ENCODE measurements at places on chromosomes 16 and 17.

DNA sequence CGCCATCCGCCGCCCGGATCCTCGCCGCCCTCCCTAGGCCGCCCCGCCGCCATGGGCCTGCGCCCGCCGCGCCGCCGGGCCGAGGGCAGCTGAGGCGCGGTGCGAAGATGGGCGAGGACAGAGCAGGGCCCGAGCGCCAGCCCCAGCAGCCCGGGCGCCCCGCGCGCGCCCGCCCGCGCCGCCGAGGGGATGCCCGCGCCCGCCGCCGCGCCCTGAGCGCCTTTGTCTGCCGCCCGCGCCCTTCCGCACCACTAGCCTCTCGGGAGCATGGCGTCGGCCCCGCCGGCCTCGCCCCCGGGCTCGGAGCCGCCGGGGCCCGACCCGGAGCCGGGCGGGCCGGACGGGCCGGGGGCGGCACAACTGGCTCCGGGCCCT is 278 bp downstream of the RAB11FIP3 start:
- no peak for DNase-seq

DNA sequence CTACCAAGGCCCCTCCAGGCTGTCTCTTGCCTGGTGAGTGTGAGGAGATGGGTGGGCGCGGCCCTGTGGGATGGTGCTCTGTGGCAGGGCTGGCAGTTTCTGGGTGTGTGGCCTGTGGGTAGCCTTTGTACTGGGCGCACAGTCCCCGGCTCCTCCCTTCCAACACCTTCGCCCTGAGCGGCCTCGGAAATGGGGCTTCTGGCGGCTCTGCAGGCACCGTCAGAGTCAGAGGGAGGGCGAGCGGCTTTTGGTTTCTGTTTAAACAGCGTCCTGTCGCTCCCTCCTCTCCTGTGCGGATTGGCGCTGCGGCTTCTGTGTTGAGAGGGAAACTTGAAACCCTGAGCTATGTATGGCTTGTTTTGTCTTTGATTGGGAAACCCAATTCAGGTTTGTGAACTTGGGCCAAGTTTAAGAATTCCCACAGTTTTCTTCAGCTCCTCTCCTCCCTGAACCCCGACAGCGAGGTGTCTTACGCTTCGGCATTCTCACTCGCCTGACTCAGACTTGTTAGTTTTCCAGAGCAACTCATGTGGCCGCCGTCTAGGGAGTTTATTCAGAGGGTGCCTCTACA is 8.3 kb upstream of the ZNF750 start:
- no peak for DNase-seq

DNA sequence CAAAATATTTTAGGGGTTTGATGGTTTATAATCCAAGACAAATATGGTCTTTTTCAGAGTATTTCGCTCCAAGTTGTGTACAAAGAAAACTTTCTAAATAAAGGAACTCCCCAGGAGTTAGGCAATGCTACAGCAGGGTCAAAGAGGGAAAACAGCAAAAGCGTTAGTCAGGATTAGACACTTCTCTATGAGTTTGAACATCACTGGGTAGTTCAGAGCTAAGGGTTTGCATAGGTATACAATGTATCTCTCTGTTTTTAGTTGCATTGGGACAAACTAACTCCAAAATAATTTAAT is 34.8 kb downstream of the FAM20A start:
- peak; percentile 11 for DNase-seq

DNA sequence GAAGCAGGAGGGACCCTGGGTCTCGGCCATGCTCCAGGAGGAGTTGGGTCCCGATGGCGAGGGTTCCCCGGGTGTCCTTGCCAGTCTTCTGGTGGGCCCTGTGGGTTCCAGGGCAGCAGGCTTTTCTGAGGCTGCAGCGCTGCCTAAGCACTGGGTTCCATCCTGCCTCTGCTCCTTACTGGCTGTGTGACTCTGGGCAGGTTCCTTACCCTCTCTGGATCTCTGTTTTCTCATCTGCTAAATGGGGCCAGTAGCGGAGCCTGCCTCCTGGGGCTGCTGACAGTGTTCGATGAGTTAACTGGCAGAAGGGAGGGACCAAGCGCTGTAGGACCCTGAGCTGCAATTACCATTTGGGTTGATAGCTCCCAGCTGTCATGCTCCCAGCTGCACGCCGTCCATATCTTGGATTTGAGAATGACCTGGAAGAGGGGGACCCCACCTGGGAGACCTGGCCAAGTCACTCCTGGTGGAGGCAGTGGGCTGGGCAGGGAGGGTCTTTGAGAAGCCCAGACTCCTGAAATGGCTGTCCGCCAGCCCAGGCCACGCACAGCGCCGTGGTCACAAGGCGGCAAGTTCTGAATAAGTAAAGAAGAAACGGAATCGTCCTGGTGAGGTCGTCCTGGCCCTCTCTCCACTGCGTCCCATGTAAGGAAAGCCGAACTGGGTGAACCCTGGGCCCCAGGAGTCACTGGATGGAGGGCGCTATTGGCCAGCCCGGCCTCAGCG is 47.2 kb upstream of the GSE1 start:
- no peak for DNase-seq

- no peak for DNase-seq
Observed at GRCh38 chr17:27226611-27227230, 67.2 kb upstream of the WSB1 start.

- DNase-seq, result no peak
Observed at GRCh38 chr17:46811978-46812583, 6.4 kb downstream of the WNT3 start.

DNA sequence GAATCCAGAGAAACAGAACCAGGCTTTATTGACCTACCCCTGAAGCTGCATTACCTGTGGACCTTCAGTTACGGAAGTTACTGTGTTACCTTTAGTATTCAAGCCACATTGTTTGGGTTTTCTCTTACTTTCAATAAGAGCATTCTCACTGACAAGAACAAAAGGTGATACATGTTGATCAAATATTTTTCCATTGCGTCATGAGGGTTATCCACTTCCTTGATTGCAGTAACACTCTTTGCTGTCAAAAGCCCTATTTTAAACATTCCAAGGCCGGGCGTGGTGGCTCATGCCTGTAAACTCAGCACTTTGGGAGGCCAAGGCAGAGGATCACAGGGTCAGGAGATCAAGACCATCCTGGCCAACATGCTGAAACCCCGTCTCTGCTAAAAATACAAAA is 28.6 kb upstream of the PAFAH1B1 start:
- no peak for DNase-seq

- DNase-seq, result peak; percentile 82
Observed at GRCh38 chr17:65181237-65182061, 44.3 kb downstream of the RGS9 start.

DNA sequence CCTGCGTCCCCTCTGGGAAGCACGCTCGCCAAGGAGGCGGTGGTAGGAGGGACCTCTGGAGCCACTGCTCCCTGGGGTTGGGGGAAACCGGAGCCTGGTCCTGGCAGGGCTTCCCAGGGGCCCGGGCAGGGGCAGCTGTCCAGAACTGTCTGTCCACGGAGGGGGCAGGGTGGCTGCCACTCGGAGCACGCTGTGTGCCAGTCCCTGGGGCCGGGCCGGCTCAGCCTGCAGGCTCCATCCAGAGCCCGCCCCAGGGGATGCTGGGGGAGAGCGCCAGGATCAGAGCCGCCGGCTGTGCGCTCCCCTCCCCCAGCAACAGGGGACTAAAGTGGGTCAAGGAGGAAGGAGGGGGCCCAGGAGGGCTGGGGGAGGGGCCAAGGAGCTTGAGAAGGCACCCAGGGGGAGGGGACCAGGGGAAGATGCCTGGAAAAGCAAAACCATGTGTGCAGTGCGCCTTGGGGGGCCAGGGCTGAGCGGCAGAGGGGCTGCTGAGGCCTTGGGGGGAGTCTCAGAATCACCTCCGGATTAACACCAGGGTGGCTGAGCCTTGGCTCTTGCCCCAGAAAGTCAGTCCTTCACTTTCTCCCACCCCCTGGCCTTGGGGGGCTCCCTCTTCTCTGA is 21.3 kb downstream of the ZNF423 start:
- DNase-seq, result no peak

- no peak for DNase-seq
Observed at GRCh38 chr17:4004517-4005295, 40.5 kb upstream of the ATP2A3 start.

- DNase-seq, result no peak
Observed at GRCh38 chr16:73572135-73572828, 524.4 kb upstream of the ZFHX3 start.

- no peak for DNase-seq
Observed at GRCh38 chr17:896953-897661, 82.5 kb downstream of the NXN start.

GRCh38 chr16:13307851-13308250 is 406.5 kb downstream of the SHISA9 start:
- no peak for DNase-seq

GRCh38 chr17:51746421-51746820 is 412.1 kb downstream of the CA10 start:
- DNase-seq, result no peak

DNA sequence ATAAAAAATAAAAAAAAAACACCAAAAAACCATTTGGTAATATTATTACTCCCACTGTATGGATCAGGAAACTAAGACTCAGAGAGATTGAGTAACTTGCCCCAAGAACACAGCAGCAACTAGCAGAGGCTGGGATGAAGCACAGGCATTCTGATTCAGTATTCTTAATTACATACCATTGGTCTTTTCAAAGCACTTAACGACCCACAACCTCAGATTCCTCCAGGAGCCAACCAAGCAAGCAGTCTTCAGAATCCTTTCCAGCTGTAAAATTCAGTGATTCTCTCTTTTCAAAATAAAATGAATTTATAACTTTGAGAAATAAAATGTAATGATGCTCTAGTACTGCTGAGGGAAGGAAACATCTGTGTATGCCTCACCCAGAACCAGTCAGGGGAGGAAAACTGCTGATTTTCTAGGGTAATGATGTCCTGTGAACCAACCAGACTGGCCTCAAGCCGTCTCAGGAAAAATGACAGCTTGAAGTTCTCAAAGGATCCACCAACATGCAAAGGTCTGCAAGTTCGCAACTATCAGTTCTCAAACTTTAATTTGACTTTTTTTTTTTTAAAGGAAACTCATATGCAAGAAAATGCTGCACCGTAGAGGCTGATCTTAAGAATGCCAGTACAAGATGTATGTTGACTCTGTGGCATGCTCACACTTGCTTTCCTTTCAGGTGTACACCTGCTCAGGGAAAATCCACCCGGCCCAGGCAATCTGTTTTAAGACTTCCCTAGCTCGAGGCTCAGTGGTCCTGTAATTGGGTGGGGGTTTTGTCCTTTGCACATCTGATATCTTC is 9.0 kb downstream of the CUEDC1 start:
- DNase-seq, result no peak

GRCh38 chr16:65523283-65523944 is 401.6 kb upstream of the CDH11 start:
- DNase-seq, result no peak

- no peak for DNase-seq
Observed at GRCh38 chr16:50202926-50203624, 50.0 kb downstream of the TENT4B start.

GRCh38 chr16:70482624-70483023 is 28.2 kb downstream of the FCSK start:
- no peak for DNase-seq

DNA sequence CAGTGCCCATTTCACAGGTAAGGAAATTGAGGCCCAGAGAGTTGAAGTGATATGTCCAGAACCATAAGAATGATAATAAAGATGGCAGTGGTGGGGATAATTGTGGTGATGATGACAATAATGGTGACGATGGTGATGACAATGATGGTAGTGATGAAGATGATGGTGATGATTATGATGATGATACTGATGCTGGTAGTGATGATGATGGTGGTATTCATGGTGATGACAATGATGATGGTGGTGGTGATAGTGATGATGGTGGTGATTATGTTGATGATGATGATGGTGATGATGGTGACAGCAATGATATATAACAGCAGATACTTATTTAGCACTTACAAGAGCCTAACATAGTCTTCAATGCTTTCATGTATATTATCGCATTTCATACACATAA is 18.1 kb upstream of the TMEM132E start:
- DNase-seq, result no peak

GRCh38 chr16:60582528-60582927 is 1453.7 kb downstream of the CDH8 start:
- no peak for DNase-seq

GRCh38 chr17:49359990-49360795 is 1.9 kb downstream of the ZNF652 start:
- no peak for DNase-seq

- DNase-seq, result peak; percentile 74
Observed at GRCh38 chr16:11251525-11252481, 4.2 kb downstream of the SOCS1 start.

Measured in MV-4-11 (cell line).